Stimulated activated CD4-positive, alpha-beta T cell treated with anti-CD3 and anti-CD28 coated beads, Interleukin-2, amount 100 ng/mL, for 48 hours (primary cell): ENCODE measurements at places on chromosomes 11 and 22.

DNA sequence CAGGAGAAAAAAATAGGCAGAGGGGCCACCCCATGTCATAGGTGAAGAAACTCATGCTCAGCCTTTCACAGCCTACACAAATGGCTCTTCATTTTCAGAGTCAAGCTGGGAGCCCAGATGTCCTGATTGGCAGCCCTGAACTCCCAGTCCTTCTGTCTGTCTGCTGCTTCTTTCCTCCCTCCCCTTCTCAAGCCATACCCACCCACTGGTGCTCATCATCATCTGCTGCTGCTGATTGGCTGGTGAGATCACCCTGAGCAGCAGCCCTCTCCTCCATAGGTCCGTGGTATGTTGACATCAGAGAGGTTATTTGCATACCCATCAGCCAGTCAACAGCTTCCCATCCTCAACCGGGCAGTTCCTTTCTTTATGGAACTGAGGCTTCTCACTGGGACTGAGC lies 46.1 kb upstream of the PRDM11 start:
- DNase-seq = no peak

GRCh38 chr11:128936606-128937251 lies 5.9 kb downstream of the TP53AIP1 start:
- no peak for DNase-seq

- no peak for DNase-seq
Observed at GRCh38 chr11:68418648-68419047, 41.9 kb upstream of the PPP6R3 start.

DNA sequence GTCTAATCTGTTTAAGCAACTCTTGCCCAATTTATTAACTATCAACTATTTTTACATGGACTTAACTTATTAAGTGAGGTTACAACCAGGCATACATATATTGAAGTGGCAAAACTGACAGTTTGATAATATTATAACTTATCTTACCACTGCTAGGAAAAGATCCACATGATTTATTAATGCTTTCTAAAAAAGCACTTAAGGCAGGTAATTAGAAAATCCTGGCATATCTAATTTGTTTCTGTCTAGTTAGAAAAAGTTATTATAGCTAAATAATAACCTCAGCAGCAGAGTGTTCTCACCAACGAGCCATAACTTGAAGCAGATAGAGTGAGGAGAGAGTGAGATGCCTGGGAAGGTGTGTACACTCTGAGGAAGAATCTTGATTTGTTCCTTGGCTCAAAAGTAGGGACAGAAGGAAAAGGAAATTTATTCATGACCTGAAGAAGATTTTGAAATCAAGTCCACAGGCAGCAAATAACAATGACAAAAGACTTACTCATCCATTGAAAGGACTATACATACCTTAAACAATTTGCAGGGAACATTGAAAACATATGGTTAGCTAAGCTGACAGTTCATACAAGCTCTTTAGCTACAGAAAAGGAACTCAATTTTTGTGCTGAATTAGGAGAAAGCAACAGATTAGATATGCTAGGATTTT lies 7.1 kb upstream of the MUC15 start:
- no peak for DNase-seq

GRCh38 chr11:110349138-110349996 lies 53.0 kb upstream of the RDX start:
- DNase-seq = peak; percentile 59
